ENCODE measurements at places on chromosomes 16 and 17.

- DNase-seq, result no peak
These were observed 1.4 kb downstream of the SOX9 start for GRCh38 chr17:72122010-72122764.

DNA sequence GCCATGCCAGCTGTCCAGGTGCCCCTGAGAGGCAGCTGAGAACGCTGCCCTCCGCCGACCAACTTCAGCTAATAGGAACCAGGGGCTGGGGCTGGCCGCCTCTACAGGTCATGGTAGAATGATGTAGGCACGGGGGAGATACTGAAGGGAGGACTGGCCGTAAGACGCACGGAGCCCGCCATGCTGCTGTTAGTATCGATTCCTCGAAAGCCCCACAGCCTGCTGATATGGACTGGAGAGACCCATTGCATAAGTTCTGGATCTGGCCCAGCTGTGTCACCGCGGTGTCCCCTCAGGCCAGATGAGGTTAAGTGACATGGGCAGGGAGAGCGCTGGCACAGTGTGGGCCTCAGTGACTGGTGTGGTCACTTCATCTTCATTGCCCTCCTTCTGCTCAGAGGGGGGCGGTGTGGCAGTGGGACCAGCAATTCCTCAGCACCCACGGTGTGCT, 75.6 kb downstream of the AMFR start:
- DNase-seq, result no peak

GRCh38 chr16:14405611-14406537, 224.2 kb downstream of the PARN start:
- DNase-seq, result no peak

DNA sequence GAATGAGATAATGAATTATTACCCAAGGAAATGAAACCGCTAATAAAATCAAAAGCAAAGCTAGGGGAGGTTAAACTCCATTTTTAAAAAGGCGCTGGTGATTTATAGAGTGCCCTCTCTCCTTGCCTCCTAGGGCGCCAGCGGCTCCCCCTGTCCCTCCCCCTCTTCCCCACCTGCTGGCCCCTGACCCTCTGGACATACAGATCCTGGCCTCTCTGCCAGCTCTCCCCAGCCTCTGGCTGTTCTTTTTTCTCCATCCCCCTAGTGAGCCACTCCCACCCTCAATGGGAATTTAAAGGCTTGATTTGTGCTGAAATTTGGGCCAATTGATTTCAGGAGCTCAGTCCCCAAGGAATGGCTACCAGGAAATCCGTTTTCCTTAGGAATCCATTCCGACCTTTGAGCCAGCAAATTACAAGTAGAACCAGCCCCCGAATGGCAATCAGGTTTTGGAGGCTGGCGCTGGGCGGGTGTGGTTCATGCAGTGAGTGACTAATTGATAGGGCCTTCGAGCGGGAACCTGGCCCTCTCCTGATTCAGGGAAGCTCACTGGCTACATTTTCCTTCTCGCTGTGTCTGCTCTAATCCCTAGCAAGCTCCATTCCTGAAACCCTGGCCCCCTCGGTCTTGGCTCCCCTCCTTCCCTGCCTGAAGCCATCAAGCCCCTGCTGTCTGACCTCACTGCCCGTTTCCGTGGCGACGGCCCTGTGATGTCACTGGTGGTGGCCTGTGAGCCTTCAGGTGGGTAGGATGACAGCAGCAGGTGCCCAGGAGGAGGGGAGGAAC, 141.9 kb upstream of the SDK2 start:
- no peak for DNase-seq

- no peak for DNase-seq
These were observed 149.8 kb upstream of the MAF start for GRCh38 chr16:79750311-79750710.

GRCh38 chr17:6603744-6604325, 36.7 kb downstream of the KIAA0753 start:
- DNase-seq, result no peak

DNA sequence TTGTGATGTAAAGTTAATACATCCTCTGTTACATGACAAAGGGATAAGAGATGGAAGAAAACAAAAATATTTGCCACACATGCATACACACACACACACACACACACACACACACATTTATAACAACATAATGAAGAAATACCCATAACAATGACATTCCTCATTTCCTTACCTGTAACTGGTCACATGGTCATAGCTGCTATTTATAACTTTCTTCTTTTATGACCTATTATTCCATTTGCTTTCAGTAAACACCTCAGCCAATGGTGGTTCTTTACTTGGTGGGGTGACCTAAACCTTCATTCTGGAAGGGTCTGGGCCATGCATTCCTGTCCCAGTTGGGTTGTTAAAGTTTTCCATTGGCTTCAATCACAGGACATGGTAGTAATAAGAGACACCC, 5.3 kb downstream of the MT2A start:
- DNase-seq, result no peak

DNA sequence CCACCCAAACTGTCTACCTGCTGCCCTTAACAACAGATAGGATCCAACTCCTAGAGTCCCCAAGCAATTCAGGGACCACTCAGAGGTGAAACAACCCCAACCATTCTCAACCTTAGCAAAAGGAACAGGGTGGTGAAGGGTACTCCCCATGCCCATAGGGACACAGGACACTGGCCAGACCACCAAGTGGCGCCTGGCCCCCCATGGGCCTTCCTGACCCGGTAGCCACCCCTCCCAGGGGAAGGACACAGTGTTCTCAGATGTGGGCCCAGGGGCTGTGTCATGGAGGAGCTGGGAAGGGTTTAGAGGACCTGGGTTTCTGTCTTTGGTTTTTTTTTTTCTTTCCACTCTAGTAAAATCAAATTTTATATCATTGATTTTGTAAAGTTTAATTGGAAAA, 9.7 kb upstream of the SLC25A39 start:
- no peak for DNase-seq

GRCh38 chr16:48008011-48008525, 147.7 kb downstream of the ABCC12 start:
- DNase-seq, result no peak

DNA sequence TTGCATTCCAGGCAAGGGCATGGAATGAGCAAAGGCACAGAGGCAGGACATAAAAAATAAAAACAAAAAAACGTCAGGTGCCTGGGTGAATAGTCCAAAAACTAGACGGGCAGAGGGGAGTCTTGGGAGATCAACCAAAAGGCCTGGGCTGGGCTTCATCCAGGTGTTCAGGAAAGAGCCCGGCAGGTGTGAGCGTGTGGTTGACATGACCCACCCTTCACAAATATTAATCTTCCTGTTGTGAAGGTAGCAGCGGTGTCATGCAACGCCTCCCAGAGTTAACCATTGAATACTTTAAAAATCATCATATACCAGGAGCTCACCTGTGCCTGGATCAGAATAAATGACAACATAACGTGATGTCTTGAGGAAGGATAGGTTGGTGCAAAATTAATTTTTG, 90.6 kb downstream of the USP22 start:
- DNase-seq, result no peak

DNA sequence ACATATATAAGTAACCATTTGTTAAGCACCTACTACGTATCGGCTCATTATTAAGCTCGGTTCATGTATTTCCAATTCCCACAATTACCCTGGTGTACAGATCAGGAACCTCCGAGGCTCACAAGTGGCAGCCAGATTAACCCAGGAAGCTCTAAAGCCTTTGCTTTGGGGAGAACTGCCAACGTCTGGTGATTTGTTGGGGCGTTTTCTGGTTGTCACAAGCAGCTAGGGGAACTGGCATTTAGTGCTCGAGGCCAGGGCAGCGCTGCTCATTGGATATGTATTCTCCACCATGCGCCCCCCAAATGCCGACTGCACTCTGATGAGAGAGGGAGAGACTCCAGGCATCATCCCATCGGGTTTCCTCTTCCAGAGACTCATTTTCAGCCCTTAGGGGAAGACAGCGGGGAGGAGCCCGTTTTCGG, 541 bp downstream of the ZNF18 start:
- no peak for DNase-seq

DNA sequence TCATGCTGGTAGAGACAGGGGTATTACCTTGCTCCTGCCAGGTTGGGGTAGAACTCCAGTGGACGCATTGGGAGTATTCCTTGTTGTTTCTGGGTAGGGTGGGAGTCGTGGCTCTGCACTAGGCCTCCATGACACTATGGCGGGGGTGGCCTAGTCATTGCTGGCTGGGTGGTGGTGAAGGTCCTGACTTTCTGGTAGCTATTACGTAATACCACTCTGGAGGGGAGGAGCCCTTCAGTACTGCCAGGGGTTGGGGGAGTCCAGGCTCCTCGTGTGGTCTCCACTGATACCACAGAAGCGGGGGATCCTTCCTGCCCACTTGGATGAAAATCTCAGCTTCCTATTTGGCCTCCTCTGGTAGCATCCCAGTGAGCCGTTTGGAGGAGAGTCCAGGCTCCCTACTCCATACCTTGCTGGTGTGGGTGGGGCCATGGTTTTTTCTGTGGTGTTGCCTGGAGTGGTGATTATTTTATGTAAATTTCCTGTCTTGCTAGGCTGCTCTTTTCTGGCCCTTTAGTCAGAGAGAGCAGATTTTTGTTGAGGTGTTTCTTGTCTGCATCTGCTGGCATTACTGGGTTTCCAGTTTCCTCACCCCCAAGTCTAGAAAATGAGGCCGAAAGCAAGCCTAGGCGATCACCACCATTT, 65.8 kb upstream of the GNG13 start:
- no peak for DNase-seq

DNA sequence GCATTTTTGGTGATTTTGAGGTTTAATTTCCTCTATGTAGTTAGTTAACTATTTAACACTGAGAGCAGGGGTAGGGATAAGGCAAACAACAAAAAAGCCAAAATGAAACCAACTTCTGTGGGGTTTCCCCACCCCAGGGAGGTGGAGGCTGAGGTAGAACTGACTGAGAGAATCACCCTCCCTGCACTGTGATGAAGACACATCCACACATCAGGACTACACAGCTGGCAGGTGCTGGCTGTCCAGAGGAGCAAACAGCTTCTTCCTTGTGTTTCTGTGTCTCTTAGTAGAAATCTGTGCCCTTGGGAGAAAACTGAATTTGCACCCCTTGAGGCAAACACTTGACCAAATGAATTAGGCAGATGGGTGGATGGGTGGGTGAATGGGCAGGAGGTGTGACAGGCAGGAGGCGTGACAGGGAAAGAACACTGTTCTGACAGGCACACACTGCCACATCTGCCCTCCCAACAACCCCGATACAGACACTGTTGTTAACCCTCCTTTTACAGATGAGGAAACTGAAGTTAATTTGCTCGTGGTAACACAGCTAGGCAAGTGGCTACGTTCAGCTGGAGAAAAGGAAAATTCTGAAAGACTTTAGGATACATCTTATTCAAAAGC, 62.9 kb upstream of the AMZ2 start:
- no peak for DNase-seq

GRCh38 chr16:72836181-72836580, 211.7 kb downstream of the ZFHX3 start:
- no peak for DNase-seq

DNA sequence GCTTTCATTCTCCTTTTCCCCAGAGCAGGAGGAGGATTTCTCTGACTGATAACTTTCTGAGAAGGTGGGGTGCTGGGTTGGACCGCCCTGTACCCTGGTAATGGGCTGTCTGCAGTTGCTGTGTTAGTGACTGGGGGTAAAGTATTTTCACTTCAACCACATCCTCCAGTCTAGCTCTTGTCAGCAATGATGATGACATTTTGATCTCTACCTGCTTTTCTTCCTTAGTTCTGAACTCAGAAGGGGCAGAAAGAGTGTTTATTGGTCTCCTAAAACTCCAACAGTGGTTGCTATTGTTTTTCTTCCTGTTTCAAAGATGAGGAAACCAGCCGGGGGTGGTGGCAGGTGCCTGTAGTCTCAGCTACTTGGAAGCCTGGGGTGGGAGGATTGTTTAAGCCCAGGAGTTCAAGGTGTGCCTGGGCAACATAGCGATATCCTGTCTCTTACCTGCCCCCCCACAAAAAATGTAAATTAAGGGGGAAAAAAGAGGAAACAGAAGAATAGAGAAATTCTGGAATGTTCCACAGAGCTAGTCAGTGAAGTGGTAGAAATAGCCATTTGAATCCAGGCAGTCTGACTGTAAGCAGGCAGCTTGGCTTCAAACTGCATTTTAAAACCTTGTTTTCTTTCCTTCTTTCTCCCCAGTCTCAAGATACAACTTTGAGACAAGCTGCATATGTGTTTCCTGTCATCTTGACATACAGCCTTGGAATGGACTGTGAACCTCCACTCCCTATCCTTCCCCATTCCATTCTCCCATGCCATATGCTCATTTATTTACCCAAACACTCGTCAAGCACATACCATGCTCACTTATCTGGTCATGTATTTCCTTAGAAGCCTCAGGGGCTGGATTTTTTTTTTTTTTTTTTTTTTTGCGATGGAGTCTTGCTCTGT, 3.3 kb upstream of the N4BP1 start:
- no peak for DNase-seq

Data from NCI-H1092 (cell line).